ENCODE measurements at places on chromosomes 3 and 15. TPM values are rescaled to one million over a fixed set of nuclear protein-coding genes. Genes with fewer than 3 reads are reported as not detected.

- DNase-seq: peak; percentile 23
Measured at GRCh38 chr3:168088106-168088720, 7.5 kb downstream of the GOLIM4 start.

DNA sequence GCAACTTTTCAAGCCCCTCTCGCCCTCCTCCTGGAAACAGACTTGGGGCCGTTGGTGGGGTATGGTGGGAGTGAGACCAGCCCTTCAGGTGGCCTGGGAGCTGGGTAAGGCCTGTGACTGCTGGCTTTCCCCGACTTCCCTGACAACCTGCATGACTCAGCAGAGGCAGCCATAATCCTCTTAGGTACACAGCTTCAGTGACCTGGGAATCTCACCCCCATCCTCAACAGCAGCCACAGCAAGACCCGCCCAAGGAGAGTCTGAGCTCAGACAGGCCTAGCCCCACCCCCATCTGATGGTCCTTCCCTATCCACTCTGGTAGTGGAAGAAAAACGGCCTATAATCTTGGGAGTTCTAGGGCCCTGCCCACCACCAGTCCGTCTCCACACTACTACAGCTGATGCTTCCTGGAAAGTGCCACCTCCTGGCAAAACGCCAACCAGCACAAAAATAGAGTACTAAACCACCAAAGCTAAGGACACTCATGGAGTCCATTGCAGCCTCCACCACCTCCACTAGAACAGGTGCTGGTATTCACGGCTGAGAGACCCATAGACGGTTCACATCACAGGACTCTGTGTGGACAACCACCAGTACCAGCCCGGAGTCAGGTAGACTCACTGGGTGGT lies 13.1 kb upstream of the SLC27A2 start:
- DNase-seq: no peak

- DNase-seq: no peak
Measured at GRCh38 chr3:44226573-44226972, 15.1 kb upstream of the TOPAZ1 start.

- no peak for DNase-seq
Measured at GRCh38 chr15:84668221-84668982, 10.4 kb upstream of the NMB start.

DNA sequence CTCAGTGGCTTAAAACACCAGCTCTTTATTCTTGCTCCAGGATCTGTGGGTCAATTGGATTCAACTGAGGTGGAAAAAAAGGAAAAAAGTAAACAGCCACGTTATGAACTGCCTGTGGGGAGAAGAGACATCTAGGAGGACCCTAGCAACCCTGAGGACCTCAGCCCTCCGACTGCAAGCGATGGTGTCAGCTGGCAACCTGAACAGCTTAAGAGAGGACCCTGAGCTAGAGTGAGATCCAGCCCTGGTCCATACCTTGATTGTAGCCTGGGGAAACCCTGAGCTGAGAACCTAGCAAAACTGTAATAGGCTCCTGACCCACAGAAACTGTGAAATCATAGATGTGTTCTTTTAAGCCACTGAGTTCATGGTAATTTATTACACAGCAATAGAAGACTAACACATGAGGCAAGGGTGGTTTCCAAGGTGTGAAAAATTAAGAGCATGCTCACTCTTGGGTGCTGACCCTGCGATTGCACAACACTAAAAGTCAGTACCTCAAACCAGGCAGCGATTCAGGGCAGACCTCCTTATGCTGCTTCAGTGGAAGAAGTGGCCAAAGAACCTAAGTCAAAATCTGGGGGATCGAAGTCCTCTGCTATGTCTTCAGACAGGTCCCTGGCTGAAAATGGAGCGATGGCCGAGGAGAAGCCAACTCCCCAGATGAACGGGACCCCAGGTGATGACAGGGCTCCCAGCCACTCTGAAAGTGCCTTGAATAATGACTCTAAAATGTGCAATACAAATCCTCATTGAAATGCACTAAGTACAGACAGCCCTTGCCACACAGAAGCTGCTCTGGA lies 57.7 kb downstream of the GASK1A start:
- no peak for DNase-seq

DNA sequence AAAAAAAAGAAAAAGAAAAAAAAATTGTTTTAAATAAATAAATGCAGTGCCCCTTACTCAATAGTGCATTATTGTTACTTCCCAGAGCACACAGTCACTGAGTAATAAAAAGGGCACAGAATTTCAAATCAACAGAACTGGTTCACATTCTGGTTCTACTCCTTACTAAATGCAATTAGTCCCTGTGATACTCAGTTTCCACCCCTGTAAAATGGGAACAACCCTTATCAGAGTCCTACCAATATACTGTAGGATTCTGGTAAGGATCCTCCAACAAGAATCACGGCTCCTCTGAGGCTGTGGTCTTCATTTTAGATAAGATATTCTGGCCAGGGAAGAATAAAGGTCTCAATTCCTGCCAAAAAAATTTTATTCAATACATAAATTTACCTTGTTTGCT lies 50.7 kb downstream of the ITGB5 start:
- no peak for DNase-seq

DNA sequence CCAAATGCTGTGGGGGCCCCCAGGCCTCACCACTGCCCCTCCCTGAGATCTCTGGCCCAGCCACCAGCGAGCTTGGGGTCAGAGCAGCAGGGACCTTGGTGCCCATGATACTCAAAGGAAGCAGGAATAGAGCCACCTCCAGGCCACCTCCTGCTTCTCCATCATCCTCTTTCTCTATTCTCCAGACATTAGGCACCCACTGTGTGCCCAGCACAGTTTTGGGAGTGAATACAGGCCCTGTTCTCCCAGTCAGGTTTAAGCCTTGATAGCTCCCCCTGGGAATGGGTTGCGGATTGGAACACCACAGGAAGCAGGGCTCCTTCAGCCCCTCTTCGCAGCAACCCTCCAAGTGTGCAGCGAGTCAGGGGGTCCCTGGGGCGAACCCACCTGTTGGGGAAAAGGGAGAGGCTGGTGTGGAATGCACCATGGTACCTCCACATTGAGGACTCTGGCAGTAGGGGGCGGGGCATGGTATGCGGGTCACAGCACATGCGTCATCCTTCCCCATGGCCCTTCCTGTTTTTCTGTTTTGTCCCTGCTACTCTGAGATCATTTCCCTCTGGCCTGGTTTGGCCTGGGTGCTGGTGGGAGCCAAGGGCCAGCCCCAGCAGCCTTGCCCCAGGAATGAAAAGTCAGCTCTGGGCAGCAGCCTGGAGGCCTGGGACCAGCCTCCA lies 14.2 kb upstream of the SEMA3B start:
- DNase-seq: no peak

GRCh38 chr15:94579286-94579685 lies 347.9 kb downstream of the MCTP2 start:
- DNase-seq: no peak

DNA sequence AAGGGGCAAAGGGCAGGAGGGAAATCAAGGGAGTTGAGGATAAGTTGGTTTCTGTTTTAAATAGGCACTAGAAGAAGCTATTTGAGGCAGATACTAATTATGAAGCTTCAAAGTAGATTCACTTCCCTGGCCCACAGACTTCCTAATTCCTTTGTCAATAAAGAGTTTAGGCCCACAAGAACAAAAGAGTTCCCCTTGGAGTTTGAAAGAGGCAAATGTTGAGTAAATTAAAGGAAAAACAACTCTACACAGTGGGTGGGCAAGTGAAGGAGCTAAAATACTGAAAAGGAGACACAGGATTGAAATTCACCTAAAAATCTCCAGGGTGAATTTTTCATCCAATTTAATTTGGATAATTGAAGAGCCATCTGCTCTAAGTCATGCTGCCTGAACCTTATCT lies 411.7 kb upstream of the RORA start:
- DNase-seq: no peak

The CCDC174 gene
- total RNA-seq: 3.0 TPM

The CALML4 gene
- total RNA-seq: 0.82 TPM

The WDR93 gene
- total RNA-seq: not detected

The IL5RA gene
- not detected for total RNA-seq

The RGMA gene
- 0.47 TPM for total RNA-seq

The C3orf52 gene
- 2.4 TPM for total RNA-seq

The GOLGA8S gene
- not detected for total RNA-seq

The EDC3 gene
- 18.2 TPM for total RNA-seq

All from MG63 (cell line).